Thymus (tissue), 14 donors: ENCODE measurements at places on chromosomes 7 and 10. TPM values are rescaled to one million over a fixed set of nuclear protein-coding genes. Genes with fewer than 3 reads are reported as not detected.
A peak's percentile ranks its signal among the peaks of the same experiment; 100 is the strongest.

Gene GSTO2
- total RNA-seq = 5.6 TPM

Gene GPR22
- 0.05 TPM for total RNA-seq

Gene ALOX5
- 6.7 TPM for total RNA-seq

Gene LEP
- 0.05 TPM for total RNA-seq

Gene VWA2
- 7.0 TPM for total RNA-seq

- no peak for DNase-seq
- no peaks in the 10 kb centered on the region for H3K27me3 ChIP-seq
- no peaks in the 10 kb centered on the region for H3K4me1 ChIP-seq
- no peak overlapping the region for H3K27ac ChIP-seq
Observed at GRCh38 chr7:82477733-82478515, 34.3 kb upstream of the CACNA2D1 start.

GRCh38 chr10:78356291-78356900 lies 322.7 kb downstream of the RPS24 start:
- H3K4me1 ChIP-seq = no peaks in the 10 kb centered on the region
- H3K27ac ChIP-seq = no peak overlapping the region
- no peak overlapping the region for H3K4me3 ChIP-seq
- no peak for DNase-seq

- DNase-seq = no peak
- no peak overlapping the region for H3K4me3 ChIP-seq
- no peak overlapping the region for H3K27ac ChIP-seq
- no peaks in the 10 kb centered on the region for H3K27me3 ChIP-seq
- H3K36me3 ChIP-seq = peaks cover 77% of the 10 kb centered on the region
Observed at GRCh38 chr10:72337039-72337629, 17.6 kb downstream of the DNAJB12 start.

DNA sequence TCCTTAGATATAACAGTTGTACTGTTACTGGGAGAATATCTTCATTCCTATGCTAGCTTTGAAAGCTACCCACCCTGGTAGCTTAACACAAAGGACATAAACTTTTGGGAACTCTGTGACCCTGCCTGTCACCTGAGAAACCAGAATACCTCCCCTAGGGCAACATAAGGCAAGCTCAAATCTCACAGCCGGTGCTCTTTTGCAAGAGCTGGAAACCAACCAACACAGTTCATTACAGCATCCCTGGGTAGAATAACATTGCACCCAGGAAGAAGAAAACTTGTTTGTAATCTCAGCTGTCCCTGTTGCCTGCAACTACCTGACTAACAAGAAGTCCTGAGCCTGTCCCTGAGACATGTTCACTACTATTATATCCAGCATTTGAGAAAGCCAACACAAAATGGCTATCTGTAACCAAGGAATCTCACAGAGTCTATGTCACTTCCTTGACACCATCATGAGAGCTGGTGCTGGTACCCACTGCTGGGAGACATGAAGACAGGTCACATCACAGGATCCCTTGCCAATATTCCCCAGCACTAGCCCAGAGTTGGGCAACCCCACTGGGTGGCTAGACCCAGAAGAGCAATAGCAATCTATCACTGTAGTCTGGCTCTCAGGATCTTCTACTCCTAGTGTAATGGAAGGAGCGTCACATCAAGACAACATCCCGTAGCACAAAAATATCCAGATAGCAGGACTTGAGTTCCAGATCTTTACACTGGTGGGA lies 31.3 kb downstream of the AKR1C3 start:
- H3K27ac ChIP-seq = no peak overlapping the region
- H3K4me1 ChIP-seq = no peaks in the 10 kb centered on the region
- no peaks in the 10 kb centered on the region for H3K27me3 ChIP-seq
- DNase-seq = no peak

DNA sequence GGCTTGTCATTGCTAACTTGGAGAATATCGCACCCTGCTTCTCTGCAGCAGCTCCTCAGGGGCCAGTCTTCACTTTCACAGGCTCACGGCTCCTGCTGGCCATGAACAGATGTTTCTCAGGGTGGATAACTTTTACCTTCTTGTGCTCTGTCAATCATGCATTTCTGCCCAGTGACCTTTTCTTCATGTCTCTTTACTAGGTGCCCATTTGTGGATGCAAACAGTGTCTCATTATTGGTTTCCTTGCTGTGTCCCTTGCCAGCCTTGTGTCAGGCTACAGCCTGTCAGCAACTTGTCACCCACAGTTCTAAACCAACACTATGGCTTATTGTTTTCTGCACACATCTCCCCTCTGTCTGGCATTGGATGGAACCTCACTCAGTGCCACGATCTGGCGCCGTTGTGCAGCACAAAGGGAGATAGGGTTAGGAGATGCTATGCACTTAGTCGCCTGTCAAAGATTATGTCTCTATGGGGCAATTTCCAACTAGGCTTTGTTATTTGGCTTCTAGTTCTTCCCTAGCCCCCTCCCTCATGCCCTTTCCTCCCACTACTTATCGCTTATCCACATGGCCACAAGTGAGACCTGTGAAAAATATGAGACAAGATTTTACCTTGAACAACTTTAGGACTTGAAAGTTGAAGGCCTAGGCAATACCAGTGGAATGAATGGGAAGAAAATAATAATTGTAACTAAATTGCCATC lies 45.7 kb upstream of the NXPH1 start:
- DNase-seq = no peak
- no peaks in the 10 kb centered on the region for H3K27me3 ChIP-seq
- H3K4me1 ChIP-seq = no peaks in the 10 kb centered on the region
- no peak overlapping the region for H3K27ac ChIP-seq

DNA sequence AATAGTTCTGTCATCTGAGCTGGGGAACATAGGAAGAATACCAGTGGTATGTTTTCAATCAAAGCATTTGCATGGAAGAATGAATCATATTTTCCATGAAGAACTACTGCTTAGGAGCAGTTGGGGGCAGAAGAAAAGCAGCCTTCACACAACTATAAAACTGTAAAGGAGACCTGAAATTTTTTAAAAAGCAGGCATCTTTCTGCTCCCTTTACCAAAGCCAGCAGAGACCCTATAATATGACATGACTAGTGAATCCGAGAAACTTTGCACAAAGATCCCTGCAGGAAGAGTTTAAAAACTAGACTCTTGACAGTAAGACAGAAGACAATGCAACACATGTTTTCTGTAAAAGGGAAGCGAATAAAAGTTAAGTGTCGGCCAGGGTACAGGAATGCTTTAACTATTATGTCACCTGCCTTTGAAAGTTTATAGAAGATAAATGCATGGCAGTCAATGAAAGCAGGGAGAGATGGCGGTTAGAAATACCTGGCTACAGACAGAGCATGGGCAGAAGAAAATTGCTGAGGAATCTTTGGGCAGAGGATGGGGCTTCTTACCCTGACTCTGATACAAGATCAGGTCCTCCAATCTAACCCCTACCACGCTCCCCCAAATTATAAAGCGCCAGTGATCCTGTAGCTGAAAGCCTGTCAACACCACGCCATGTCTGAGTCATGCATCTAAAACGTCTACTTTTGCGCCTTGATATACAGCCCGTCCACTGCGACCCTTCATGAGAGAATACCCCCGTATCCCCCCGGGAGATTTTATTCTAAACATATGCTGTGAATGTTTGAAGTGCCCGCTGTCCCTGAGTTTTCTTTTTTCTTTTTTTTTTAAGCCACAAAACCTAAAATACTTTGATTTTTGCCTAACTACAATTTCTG lies 93.1 kb downstream of the GLI3 start:
- H3K27me3 ChIP-seq = no peaks in the 10 kb centered on the region
- H3K27ac ChIP-seq = no peak overlapping the region
- H3K36me3 ChIP-seq = no peaks in the 10 kb centered on the region
- DNase-seq = no peak

DNA sequence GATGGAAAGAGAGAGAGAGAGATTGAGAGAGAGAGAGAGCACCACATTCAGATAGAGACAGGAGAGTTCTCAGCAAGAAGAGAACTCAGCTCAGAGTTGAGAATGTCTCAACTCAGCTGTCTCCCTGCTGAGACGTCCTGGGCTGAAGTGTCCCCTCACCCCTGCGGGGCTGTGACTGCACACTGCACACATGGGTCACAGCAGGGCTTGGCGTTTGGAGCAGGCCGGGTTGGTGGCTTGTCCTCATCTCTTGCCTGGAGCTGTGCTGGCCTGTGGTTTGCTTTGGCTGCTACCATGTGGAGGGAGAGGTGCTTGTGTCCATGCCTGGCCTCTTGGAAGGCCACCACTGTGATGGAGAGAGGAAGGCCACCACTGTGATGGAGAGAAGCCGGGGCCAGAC lies 167.9 kb downstream of the RNF216 start:
- H3K27ac ChIP-seq = no peak overlapping the region
- DNase-seq = no peak
- peaks cover 3% of the 10 kb centered on the region for H3K36me3 ChIP-seq
- H3K4me3 ChIP-seq = no peak overlapping the region
- H3K4me1 ChIP-seq = peaks cover 9% of the 10 kb centered on the region

DNA sequence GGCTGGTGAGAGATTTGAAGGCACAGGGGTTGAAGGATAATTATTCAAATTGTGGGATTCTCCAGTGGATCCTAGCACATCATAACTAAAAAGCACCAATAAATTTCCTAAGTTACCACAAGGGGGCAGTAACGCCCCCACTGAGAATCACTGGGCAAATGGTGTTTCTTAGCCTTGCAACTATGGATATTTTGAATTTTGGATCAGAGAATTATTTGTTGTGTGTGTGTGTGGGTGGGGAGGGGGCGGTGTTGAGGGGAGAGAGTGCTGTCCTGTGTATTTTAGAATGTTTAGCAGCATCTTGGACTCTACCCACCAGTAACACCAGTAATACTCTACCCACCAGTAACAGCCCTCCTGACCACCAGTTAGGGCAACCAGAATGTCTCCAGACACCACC lies 63.3 kb upstream of the PRKG1 start:
- DNase-seq = peak; percentile 48
- H3K36me3 ChIP-seq = no peaks in the 10 kb centered on the region

DNA sequence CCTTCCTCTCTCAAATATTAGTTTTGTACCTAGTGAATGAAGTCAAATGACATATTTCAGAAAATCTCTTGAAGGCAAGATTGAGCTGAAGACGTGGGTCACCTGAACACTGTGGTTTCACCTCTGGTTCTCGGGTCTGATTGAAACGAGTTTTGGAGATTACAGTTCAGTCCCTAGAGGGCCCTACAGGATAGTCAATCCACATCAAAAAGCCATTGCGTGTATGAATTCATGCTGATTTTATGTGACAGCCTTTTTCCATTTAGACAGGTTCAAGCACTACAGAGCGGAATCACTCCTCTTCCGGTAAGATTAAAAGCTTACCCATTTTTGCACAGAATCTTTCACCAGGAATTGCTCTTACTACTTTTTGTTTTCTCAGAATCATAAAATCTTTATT lies 62.2 kb downstream of the VIM start:
- H3K4me3 ChIP-seq = no peak overlapping the region
- no peak for DNase-seq
- no peaks in the 10 kb centered on the region for H3K4me1 ChIP-seq
- no peaks in the 10 kb centered on the region for H3K36me3 ChIP-seq
- no peak overlapping the region for H3K27ac ChIP-seq

DNA sequence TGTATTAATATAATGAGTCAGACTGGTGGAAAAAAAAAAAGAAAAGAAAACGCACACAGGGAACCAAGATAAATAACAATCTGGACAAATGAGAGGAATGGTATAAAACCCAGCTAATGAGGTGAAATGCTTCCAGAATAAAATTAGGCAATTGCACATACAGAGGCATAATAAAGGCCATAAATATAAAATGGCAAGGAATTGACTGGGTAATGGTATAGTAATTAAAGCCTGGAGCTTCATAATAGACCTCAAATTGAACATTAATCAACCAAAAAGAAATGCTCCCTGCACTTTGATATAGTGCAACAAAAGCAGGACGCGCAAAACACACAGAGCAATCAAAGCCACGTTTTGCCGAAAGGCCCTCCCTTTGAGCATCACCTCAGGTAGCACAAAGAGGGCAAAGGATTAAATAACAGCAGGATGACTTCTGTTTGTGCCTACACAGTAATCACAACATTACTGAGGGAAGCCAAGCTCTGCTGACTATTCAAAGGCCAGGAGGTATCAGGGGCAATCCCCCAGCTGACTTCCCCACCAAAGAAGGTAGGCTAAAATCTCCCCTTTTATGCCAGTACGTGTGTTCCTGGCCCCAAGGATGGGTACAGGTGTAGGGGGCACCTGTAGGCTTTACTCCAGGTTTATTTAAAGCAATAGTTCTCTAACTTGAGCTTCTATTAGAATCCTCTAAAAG lies 343.7 kb downstream of the ELMO1 start:
- no peak overlapping the region for H3K4me3 ChIP-seq
- DNase-seq = no peak

DNA sequence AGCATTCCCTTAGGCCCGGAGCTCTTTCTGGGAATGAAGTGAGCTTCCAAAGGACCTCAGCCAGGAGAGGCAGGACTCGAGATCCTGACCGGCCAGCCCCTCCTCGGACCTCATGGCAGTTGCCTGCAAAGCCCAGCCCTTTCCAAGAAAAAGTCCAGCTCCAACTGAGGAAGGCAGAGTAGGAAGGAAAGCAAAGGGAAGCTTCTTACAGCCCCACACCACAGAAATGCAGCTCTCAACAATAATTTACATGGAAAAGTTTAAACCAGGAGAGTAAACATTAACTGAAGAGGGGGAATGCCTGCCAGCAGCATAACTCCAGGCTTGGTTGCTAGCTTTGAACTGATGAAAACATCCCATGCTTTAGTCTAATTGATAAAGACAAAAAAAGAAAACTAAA lies 153.9 kb upstream of the PFKP start:
- H3K36me3 ChIP-seq = no peaks in the 10 kb centered on the region
- no peaks in the 10 kb centered on the region for H3K27me3 ChIP-seq
- H3K4me3 ChIP-seq = no peak overlapping the region
- H3K4me1 ChIP-seq = peaks cover 40% of the 10 kb centered on the region
- no peak for DNase-seq
- no peak overlapping the region for H3K27ac ChIP-seq

- DNase-seq = no peak
- H3K4me3 ChIP-seq = no peak overlapping the region
- H3K4me1 ChIP-seq = no peaks in the 10 kb centered on the region
- no peak overlapping the region for H3K27ac ChIP-seq
- no peaks in the 10 kb centered on the region for H3K27me3 ChIP-seq
- no peaks in the 10 kb centered on the region for H3K36me3 ChIP-seq
Observed at GRCh38 chr7:4931943-4932342, 27.0 kb downstream of the MMD2 start.

DNA sequence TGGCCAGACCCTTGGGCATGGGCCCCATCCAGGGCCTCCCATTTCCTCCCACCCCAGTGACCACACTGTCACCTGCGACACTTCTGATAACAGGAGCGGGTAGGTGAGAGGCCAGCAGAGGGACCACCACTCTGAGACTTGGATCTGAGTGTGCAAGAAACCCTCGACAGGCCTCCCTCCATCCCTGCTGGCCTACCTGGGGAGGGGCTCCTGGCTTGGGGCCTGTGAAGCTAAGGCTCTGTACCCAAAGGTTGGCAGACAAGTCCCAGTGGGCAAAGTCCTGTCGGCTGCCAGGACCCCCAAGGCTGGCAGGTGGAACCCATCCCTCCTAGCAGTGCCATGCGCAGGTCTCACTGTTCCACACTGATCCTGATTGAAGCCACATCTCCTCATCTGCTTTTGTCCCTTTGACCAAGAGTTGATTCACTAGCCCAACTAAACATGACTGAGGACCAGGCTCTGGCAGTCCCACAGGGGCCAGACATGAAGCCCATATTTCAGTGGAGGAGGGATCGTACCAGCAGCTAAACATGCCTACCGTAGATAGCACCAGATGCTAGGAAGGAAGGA lies 1.2 kb upstream of the PGAM2 start:
- H3K36me3 ChIP-seq = peaks cover 13% of the 10 kb centered on the region
- DNase-seq = no peak
- H3K4me1 ChIP-seq = peaks cover 37% of the 10 kb centered on the region
- no peak overlapping the region for H3K27ac ChIP-seq
- H3K4me3 ChIP-seq = no peak overlapping the region
